ENCODE measurements at places on chromosomes 7 and 10. TPM values are rescaled to one million over a fixed set of nuclear protein-coding genes. Genes with fewer than 3 reads are reported as not detected.

TRIM50 gene
- total RNA-seq: not detected

KIAA1217 gene
- 1.2 TPM for total RNA-seq

TUBAL3 gene
- not detected for total RNA-seq

LIPK gene
- not detected for total RNA-seq

HOXA10 gene
- total RNA-seq: not detected

ELN gene
- total RNA-seq: 385 TPM

LIPN gene
- not detected for total RNA-seq

ADRA2A gene
- total RNA-seq: 2.9 TPM

PRKAR2B gene
- total RNA-seq: 1.5 TPM

CYP2C9 gene
- not detected for total RNA-seq

SPDYE2 gene
- total RNA-seq: 0.12 TPM

ZSCAN21 gene
- total RNA-seq: 8.2 TPM

ACTA2 gene
- total RNA-seq: 480 TPM

TFPI2 gene
- total RNA-seq: 166 TPM

PSMA2 gene
- total RNA-seq: 25.9 TPM

ZNF783 gene
- total RNA-seq: 9.3 TPM

GPRIN2 gene
- 0.08 TPM for total RNA-seq

KAZALD1 gene
- 25.4 TPM for total RNA-seq

IL2RA gene
- total RNA-seq: not detected

LDB3 gene
- total RNA-seq: 0.08 TPM

ACSL5 gene
- total RNA-seq: 0.30 TPM

SAMD9L gene
- total RNA-seq: 9.5 TPM

PRXL2A gene
- 1.4 TPM for total RNA-seq

Measured in smooth muscle cell of the coronary artery (primary cell).